ENCODE measurements at places on chromosomes 6 and 20.

DNA sequence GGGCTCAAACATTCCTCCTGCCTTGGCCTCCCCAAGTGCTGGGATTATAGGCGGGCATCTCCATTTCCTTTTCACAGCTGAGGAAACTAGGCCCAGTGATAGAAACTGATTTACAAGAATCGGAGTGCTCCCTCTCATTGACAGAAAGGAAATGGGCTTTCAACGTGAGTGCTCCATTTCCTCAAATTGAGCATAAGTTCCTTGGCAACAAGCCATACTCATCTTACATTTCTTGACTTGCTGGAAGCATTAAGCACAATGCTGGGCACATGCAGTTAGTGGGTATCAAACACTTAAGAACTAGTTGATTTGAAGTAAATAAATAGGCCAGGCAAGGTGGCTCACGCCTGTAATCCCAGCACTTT is 54.7 kb downstream of the FGD2 start:
- no peak for DNase-seq

GRCh38 chr20:39289316-39289715 is 327.2 kb downstream of the DHX35 start:
- DNase-seq, result no peak

GRCh38 chr6:154039231-154039842 is at the start of gene OPRM1:
Gene OPRM1 (plus strand): TSS chr6:154039240. CDS start chr6:154039545, 305 bp downstream.
- DNase-seq, result no peak

DNA sequence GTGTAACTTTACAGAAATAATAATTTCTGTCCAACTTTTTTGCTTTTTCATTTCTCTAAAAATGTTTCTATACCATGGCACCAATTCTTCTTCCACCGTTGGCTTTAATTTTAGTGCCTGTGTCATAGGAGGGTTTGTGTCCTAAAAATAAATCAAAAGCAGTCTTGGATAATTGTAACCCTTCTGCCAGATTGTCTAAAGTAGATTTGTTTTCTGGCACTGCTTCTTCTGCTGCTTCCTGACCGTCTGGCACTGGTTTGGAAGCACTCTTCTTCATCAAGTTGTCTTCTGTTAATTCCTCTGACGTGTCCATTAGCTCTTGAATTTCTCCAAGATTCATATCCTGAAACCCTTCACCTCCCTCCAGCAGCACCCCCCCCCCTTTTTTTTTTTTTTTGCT is 33.1 kb downstream of the SCAF8 start:
- DNase-seq, result no peak

DNA sequence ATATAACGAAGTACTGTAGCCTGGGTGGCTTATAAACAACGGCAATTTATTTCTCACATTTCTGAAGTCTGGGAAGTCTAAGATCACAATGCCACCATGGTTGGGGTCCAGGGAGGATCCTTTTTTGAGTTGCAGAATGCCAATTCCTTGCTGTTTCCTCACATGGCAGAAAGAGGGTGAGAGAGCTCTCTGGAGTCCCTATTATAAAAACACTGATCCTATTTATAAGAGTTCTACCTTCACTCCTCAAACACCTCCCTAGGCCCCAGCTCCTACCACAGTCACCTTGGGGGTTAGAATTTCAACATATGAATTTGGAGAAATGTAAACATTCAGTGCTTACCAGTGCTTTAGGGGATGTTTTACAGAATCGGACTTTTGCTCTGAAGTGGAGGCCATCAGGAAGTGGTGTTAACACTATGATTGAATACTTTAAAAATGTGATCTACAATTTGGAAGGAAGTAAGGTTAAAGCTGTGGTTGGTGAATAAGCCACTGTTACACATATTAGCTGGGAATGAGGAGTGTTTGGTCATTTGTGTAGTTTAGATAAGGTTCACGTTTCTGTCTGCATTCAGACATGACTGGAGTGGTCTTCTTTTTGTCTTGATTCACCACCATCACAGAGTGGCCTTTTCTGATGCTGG is 79.9 kb upstream of the SPTLC3 start:
- DNase-seq, result no peak

DNA sequence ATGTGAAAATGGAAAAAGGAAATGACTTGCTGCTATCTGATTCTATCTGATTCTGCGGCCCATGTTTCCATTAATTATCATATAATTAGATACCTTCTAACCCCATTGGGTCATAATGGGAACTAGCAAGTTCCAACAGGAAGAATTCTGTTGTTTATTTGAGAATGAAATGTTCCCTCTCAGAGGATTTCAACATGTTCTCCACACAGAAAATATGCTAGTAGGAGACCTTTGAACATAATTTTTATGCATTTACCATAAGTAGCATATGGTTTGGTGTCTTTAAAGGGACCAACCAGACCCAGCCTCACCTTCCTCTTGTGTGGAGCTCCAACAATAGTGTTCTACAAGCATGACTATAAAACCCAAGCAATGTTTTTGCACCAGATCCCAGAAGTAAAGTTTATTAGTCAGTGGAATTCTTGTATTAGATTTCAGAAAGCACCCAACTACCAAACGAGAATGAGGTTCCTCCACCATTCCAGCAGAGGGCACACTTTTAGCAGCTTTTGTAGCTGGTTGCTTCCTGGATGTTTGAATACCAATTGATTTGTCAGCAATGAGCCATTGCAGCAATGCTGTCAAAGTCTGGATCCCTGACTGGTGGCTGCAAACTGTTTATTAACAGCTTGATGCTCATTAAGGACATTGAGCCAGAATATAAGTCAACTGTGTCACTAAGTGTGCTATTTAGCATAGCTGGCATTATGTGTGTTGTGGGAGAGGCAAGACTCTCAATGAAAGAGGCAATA is 143.6 kb upstream of the GJE1 start:
- no peak for DNase-seq

- DNase-seq, result no peak
These were observed 7.8 kb downstream of the MDC1 start for GRCh38 chr6:30709101-30709868.

- no peak for DNase-seq
These were observed 162.2 kb downstream of the KCNQ5 start for GRCh38 chr6:72784071-72784470.

DNA sequence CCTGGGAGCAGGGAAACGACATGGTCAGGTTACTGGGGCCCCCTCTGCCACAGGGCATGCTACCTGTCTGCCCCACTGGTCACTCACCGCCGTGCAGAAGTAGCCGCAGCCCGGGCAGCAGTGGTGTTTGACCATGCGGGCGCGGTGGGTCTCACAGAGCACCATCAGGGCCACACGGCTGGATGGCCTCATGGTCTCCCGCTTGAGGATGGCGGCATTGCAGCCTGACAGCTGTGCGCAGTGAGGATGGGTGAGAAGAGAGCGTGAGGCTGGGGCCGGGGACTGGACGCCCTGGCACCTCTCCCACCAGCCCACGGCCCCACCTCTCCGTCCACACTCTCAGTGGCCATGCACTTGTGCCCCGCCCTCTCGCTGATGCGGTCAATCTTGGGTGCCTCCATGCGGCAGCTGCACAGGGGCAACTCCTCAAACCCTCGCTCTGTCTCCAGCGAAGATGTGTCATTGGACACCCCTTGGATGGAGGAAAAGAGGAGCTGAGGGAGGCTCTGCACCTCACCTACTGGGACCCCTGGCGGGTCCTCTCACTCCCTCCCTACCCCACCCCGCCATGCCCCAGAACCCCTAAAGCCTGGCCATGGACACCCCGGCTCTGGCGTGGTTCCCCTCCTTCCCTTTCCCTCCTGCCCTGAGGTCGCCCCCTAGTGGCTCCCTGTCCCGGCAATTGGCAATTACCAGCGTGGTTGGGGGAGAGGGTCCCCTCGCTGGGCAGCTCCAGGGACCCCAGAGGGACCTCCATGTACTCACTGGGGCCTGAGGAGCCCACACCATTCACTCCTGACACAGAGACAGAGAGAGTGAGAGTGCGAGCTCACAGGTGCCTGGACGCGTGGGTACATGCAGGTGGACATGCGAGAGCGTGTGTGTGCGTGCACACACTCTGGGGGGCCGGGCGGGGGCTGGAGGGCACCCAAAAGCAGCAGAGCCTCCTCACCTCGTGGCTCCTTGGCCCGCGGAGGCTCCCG is 8.9 kb downstream of the EHMT2 start:
- DNase-seq, result no peak

DNA sequence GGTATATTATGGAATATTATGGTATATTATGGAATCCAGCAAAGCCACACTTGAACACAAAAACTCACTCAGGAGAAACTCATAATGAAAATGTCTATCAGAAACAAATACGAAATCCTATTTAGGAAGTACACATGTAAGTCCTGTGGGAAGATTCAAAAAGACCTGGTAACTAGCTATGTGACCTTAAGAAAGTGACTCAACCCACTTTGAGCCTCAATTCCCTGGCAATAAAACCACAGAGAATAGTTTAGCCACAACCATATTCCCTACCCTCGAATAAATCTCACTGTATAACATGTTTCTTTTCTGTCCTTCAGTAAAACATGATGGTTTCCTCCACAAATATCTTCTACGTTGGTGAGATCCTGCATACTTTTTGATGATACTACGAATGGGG is 56.4 kb downstream of the ZMYND8 start:
- no peak for DNase-seq

GRCh38 chr6:138287144-138287955 is 69.1 kb upstream of the PBOV1 start:
- DNase-seq, result no peak

DNA sequence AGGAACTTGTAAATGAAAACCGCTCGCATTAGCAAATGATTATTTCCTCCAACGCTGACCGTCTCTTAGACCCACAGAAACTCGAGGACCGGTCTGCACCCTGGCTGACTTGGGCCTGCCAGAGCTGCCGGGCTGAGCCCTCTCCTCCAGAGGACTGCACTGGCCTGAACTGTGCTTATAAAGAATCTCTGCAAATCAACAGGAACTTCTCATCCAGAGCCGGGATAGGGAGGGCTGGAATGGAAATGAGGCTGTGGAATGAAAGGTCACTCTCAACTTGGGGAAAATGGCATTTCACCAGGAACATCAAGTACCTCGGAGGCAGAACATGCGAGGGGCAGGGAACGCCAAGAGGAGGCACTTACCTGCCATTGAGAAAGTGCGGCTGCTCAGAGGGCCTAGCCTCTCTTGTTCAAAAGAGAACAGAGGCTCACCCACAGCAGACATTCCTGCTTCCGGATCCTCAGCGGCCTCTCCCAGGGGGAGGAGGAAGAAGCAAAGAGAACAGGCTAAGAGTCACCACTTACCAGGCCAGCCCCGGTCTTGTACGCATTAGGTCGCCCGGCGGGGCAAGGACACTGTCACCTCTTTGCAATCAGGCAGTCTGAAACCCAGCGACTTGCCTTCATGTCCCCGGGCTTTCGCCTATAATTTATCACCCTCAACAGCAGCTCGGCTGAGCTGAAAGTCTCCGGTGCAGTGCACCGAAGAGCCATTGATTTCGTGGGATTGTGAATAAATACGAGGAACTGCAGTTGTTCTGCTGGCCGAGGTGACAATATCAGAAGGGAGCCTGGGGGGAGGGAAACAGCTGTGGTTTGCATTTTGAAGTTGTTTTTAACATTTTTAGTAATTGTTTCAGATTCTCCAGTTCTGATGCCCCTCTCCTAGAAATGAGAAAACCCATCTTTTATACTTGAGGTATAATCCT is 37.6 kb downstream of the ZMYND8 start:
- DNase-seq, result peak; percentile 73

DNA sequence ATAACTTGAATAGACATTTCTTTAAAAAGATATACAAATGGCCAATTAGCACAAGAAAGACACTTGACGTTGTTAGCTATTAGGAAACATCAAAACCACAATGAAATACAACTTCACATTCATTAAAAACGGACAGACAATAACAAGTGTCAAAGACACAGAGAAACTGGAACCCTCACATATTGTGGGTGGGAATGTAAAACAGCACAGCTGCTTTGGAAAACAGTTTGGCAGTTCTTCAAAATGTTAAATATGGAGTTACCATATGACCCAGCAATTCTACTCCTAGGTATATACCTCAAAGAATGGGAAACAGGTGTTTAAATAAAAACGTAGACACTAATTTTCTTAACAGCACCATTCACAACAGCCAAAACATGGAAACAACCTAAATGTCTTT is 100.5 kb upstream of the SLC22A23 start:
- no peak for DNase-seq

DNA sequence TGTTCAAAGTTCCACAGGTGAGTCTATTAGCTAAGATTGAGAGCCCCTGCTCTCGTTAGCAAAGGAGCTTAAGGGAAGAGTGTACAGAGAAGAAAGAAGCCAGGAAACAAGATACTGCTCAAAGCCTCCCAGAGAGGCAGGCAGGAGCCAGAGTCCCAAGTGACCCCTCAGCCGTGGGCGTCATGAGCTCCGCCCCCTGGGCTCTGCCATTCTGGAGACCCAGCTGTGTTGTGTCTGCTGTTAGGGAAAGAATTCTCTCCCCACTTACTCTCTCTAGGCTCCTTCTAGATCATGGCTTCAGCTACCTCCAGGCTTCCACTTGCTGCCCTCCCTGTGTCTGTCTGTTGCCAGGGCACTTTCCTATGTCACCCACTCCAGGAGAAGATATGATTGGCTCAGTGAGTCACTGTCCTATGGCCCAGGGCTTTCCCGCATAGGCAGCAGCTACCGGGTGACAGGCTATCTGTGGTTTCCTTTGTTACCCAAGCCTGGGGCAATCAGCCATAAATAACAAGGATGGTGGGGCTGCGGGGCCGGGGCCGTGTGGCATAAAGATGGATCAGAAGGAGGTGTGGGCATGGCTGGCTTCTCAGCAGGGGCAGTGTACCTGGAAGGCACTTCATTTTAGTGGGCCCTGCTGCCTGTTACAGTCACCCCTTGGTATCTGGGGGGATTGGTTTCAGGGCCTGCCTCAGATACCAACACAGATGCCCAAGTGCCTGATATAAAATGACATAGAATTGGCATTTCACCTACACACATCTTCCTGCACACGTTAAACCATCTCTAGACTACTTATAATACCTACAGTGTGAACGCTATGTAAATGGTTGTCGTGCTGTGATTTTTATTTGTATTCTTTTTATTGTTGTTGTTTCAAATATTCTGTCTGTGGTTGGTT is 118.9 kb downstream of the ARMC2 start:
- DNase-seq, result no peak

DNA sequence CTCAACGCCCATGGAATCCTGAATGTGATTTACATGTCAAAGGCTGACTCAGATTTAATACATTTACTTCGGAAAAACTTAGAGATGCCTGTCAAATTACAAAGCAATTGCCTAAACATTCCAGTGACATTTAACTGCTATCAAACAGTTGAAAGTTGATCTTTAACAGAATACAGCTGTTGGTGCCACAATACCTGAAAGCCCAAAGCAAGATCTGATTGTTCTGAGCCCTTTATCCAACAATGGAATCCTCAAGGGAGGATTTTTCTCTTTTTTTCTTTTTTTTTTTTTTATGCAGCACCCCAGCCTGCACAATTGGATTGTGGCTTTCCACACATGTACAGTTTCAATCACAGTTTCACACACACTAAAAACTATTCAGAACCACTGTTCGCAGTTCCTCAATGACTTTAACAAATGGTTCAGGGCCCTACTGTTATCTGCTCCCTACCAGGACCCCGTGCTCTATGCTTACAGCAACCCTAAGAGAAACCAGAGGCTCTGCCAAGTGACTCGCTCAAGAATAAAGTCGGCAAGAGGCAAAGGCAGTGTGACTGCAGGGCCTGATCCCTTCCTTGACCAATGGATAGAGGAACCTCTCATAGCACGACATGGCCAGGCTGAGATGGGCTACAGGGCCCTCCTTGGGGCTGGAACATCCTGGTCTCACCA is 33.3 kb downstream of the EPB41L2 start:
- DNase-seq, result no peak

GRCh38 chr20:17491488-17491887 is 39.7 kb downstream of the BFSP1 start:
- DNase-seq, result no peak

- DNase-seq, result no peak
These were observed 9.6 kb upstream of the C6orf132 start for GRCh38 chr6:42152024-42152423.

- peak; percentile 74 for DNase-seq
These were observed 7.9 kb upstream of the CDSN start for GRCh38 chr6:31128093-31128676.

Data from tibial nerve (tissue), 4 donors.